ENCODE measurements at places on chromosomes 12 and 14.

- DNase-seq = no peak
Observed at GRCh38 chr12:117018276-117018675, 80.9 kb downstream of the TESC start.

DNA sequence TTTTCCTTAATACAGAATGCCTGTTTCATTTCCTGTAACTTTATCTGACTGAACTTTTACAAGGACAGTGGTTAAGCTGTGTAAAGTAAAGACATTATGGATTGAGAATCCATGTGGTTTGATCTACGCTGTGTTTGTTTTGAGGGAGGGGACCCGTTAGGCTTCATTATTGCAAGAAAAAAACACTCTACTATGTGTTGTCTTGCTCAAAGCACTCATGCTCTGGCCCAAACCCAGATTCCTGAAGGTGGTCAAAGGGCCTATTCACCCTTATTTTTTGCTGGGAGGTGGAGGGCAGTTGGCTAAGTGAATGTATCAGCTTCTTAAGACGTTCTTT lies 11.9 kb downstream of the RNF10 start:
- no peak for DNase-seq

GRCh38 chr12:67592228-67593011 lies 56.1 kb upstream of the DYRK2 start:
- DNase-seq = no peak

DNA sequence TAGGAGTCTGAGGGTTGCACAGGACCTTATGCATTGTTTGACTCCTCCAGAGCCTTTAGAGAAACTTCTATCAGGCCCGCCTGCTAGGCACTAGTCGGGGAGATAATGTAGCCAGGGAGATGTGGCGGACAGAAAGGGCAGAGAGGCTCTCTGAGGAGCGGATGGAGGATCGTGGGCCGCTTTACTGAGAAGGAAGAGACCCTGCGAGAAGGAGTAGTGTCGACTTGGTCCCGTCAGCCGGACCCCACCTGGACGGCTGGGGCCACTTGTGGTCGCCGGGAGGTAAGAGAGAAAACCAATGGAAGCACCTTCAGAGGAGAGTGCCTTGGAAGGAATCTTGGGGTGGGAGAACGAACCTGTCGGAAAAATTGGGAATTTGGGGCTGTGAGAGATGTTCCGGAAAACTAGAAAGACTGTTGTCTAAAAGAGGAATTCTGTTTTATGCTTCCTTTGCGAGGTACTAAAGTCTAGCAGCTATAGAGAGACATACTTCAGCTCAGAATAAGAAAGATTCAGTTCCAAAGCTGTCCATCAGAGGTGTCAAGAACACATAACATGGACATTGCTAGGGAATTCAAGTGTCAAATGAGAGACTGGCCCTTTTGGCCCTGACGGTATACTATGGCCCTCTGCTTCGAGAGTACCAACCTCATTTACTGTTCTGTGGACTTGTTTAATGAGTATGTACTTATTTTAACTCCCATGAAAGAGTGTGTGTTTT lies 660 bp upstream of the MCRS1 start:
- no peak for DNase-seq

GRCh38 chr14:97796511-97796910 lies 999.3 kb downstream of the VRK1 start:
- DNase-seq = no peak

- no peak for DNase-seq
Observed at GRCh38 chr14:31263485-31264133, 56.0 kb upstream of the HECTD1 start.

GRCh38 chr14:103140316-103141109 lies 17.3 kb downstream of the TNFAIP2 start:
- DNase-seq = no peak

DNA sequence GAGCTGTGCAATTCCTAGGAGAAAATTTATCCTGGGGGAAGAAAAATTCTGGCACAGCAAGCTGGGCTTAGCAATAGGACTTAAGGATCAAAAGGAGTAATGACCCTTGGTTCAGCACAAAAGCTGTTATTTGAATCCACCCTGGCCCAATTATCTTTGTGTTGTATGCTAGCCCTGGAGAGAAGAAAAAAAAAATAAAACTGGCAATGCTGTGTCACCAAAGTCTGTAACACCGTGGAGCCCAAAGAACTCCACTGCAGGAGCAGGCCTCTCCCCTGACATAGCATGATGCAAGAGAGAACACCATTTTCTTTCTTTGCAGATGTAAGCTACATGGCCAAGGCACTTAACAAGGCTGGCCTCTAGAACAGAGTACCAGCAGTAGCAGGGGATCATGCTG lies 63.0 kb upstream of the ARHGAP5 start:
- no peak for DNase-seq

- DNase-seq = no peak
Observed at GRCh38 chr12:49524660-49525324, 14.0 kb upstream of the KCNH3 start.

DNA sequence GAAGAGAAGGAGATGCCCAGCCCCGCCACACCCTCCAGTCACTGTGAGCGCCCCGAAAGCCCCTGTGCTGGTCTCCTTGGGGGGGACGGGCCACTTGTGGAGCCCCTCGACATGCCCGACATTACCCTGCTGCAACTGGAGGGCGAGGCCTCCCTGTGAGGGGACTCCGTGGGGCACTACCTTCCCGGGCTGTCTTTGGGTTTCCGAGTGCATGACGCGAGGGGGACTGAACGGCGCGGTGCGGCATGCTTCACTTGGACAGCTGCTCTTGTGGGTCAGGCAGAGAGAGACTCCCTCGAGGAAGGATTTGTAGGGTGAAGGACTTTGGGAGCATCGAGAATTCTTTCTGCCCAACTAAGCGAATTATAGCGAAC lies 1.1 kb downstream of the CCDC184 start:
- no peak for DNase-seq

DNA sequence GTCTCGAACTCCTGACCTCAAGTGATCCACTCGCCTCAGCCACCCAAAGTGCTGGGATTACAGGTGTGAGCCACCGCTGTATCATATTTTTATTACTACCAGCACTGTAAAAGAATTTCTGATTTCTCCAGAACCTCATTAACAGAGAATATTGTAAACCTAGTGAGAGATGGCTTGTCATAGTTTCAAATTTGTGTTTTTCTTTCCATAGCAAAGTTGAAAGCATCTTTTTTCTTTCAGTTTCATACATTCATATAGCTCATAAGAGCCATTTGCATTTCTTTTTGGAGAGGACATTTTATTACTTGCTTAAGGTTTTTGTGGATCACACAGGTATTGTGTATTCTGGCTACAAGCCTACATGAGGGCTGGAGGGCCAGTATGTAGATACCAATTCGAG lies 58.0 kb downstream of the MIS18BP1 start:
- no peak for DNase-seq

- DNase-seq = no peak
Observed at GRCh38 chr12:98868076-98868475, 223.0 kb downstream of the APAF1 start.

DNA sequence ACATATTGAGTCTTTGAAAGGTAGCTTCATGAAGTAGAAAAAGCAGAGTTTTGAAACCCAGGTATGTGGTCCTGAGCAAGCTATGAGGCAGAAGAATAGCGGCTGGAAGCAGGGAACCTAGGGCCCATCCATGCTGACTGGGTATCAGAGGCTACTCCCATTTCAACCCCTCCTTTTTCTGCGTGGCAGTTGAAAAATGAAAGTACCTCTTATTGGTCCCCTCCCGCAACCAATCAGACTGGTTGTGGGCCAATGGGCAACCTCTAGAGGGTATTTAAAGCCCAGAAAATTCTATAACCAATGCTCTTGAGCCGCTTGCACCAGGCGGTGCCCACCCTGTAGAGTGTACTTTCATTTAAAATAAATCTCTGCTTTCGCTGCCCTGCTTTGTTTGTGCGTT lies 1.6 kb upstream of the SNRPF start:
- DNase-seq = no peak

GRCh38 chr12:57733928-57734327 lies 4.6 kb downstream of the AGAP2 start:
- DNase-seq = no peak

DNA sequence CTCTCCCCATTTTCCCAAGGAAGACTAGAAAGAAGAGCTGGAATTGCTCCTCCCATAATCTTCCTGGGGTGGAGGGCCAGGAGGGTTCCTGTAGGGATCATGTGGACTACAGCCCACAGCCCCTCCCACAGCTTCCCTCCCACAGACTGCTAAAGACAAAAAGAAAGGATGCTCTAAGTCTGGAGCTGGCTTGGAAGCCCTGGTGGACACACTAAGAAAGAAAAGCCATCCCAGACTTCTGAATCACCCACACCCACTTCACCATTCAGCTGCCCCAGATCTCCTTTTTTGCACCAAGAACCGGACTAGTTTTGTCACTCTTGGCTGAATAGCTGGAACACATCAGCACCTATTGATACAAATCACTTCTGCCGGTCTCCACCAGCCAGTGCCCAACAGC lies 56.8 kb upstream of the PLXNC1 start:
- DNase-seq = no peak

GRCh38 chr12:42669553-42669952 lies 80.0 kb upstream of the PRICKLE1 start:
- DNase-seq = no peak

GRCh38 chr14:97179573-97179972 lies 382.4 kb downstream of the VRK1 start:
- no peak for DNase-seq

GRCh38 chr12:102685172-102685571 lies 204.8 kb upstream of the IGF1 start:
- no peak for DNase-seq

GRCh38 chr12:120856980-120857379 lies 47.2 kb downstream of the SPPL3 start:
- DNase-seq = no peak

DNA sequence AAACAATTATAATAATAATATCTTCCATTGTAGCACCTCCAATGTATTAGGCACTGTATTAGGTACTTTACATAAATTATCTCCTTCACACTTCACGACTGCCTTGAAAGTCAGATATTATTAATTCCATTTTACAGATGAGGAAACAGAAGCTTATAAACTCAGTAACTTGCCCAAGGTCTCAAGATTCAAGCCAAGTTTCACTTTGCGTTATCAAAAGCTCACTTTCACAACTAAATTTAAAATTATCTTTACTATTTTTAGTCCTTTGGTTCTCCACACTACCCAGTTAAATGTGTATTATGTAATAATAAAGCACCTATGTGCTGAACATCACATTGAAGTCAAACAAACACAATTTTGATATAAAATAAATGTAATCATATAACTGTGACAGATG lies 55.8 kb downstream of the NUMB start:
- DNase-seq = no peak

DNA sequence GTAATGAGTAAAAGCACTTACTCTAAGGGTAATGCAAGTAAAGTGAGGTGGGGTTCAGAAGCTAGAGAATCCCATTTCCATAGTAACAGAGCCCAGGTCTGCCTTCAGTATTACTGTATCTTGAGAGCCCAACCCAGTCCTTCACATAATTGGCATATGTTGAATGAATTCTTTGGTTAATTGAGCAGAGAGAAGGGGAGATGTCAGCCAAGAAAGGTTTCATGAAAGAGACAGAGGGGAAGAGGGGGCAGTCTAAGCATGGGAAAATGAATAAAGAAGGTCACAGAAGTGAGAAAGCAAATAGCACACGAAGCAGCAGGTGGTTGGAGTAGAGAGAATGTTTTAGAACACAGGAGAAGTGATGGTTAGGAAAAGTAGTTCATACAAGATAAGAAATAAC lies 371.1 kb downstream of the SEC23A start:
- no peak for DNase-seq

- no peak for DNase-seq
Observed at GRCh38 chr12:2053691-2054090, 904 bp downstream of the CACNA1C start.

- no peak for DNase-seq
Observed at GRCh38 chr14:66078006-66078405, 408.2 kb upstream of the CCDC196 start.

GRCh38 chr14:102086709-102086971 lies 204 bp downstream of the HSP90AA1 start:
- no peak for DNase-seq

GRCh38 chr12:57579011-57579410 lies 12.0 kb upstream of the PIP4K2C start:
- no peak for DNase-seq

DNA sequence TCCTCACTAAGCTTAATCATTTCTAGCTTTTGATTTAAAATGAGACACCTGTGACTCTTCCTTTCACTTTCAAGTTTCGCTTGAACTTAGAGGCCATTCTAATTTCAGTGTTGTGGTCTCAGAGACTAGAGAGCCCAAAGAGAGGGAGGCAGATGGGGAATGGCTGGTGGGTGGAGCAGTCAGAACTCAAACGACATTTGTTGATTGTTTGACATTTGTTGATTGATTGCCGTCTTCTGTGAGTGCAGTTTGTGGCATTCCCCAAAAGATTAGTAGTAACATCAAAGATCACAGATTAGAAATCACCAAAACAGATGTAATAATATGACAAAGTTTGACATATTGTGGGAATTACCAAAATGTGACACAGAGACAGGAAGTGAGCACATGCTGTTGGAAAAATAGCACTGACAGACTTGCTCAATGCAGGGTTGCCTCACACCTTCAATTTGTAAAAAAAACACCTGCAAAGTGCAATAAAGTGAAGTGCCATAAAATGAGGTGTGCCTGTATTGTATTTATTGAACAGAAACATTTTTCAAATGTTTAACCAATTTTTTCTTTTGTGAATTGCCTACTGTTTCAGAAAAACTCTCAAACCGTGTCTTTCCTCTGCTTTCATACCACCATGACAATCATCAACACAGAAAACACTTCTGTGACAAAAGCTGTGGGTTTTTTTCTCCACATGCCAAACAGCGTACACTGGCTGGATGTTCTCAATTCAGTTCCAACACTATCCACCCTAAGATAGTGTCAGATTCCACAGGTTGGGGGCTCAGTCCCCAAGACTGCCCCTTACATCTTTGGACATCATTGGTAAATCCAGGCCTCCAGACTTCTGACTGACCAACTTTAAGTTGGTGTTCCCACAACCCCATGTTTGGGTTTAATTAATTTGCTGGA lies 376.3 kb upstream of the RGS6 start:
- DNase-seq = peak; percentile 8

GRCh38 chr14:97866195-97866594 lies 1069.0 kb downstream of the VRK1 start:
- no peak for DNase-seq

GRCh38 chr12:43210485-43211192 lies 341.4 kb downstream of the ADAMTS20 start:
- no peak for DNase-seq

DNA sequence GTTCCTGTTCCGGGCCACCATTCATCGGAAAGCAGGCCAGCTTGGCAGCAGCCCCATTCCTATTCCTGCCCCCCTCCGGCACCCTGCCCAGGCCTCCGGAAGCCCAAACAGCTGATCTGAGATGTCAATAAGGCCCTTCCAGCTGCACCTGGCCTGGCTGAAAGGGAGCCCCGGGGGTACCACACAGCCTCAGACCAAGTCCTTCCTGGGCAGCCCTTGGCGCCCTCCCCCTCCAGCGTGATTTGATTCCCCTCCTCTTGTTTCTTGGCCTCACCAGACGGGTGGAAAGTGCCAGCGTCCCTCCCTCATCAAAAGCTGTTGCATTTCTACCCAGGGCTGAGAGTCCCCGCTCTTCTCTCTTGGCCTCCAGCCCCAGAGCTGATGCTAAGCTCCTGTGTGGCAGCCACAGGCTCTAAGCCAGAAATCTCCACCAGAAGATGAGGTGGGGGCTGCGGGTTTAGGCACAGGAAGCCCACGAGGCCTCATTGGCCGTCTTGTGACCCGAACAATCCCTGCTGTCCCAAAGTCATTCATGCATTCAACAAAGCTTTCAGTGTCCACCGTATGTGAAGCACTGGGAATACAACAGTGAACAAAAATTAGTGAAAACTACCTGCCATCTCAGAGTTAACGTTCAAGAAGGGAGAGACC lies 215.4 kb downstream of the SLC41A2 start:
- no peak for DNase-seq

Measured in activated effector memory CD4-positive, alpha-beta T cell treated with Interleukin-2 at 50 U/mL for 16 hours (primary cell).